NCI-H187 treated with DMSO at 0.1 percent for 48 hours (cell line): ENCODE measurements at places on chromosomes 11 and 22.

- DNase-seq = no peak
Measured at GRCh38 chr11:60912851-60913528, 968 bp upstream of the TMEM109 start.

- DNase-seq = no peak
Measured at GRCh38 chr11:131065435-131066413, 149.4 kb upstream of the SNX19 start.

DNA sequence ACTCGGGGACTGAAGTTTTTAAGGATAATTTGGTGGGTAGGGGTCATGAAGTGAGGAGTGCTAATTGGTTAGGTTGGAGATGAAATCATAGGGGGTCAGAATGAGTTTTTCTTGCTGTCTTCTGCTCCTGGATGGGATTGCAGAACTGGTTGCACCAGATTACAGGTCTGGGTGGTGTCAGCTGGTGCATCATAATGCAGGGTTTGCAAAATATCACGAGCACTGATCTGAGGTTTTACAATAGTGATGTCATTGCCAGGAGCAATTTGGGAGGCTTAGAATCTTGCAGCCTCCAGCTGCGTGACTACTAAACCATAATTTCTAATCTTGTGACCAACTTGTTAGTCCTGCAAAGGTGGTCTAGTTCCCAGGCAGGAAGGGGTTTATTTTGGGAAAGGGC is 46.4 kb upstream of the CALCB start:
- no peak for DNase-seq

DNA sequence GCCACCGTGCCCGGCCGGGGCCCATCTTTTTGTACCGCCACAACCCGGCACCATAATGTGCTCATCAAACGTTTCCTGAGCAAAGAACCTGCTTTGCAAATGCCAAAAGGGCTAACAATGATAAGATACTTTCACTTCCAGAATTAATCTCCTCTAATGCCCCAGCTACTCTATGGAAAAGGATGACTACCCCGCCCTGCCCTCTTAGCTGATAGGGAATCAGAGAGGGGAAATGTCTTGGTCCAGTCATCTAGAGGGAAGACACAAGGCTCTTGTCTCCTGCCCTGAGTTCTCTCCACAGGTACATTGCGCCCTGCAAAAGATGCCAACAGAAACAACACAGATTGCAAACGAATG is 586 bp downstream of the TTLL1 start:
- DNase-seq = no peak

DNA sequence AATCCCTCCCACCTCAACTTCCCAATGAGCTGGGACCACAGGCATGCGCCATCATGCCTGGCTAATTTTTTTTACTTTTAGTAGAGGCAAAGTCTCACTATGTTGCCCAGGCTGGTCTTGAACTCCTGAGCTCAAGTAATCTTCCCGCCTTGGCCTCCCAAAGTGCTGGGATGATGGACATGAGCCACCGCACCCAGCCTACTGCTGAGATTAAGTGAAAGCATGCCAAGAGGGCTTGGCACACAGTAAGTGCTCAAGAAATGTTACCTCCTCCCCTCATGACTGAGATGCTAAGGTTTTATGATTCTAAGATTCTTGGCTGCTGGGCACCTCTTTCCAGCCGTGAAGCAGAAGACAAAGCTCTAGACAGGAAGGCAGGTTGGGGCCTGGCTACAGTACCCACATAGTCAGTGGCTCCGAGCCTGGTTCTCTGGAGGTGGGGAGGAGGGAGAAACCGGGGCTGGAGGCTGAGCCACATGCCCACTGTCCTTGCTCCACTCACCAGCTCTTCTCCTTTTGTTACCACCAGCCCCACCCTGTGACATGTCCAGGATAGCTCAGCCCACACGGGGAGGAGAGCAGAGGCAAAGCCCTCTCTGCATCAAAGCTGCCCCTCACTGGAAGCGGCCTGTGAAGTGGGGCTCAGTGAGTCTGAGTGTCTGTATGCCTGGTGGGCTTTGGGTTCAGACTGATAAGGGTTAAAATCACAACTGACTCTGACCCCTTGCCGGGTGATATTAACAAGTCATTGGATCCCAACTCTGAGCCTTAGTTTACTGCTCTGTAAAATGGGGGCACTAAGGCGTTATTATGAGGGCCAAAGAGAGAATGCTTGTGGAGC is 12.9 kb downstream of the ARHGEF17 start:
- no peak for DNase-seq
